ENCODE measurements at places on chromosomes 1 and 21.

DNA sequence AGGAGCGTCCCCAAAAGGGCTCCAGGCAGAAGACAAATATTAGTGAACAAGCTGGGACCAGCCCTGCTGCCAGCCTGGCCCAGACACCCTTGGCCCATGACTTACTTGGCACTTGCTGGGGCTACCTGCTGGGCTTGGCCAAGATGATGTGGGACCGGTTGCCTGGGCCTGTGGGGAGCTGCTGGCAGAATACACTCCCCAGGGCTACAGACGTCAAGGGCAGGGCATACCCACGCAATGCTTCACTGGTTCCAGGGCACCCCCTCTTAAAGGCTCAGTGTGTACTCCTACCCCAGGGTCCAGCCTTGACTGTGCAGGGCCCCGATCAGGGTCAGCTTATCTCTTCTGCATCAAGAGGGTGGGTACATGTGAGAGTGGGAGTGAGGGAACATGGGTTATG, 106.5 kb upstream of the SLC2A1 start:
- DNase-seq: no peak

DNA sequence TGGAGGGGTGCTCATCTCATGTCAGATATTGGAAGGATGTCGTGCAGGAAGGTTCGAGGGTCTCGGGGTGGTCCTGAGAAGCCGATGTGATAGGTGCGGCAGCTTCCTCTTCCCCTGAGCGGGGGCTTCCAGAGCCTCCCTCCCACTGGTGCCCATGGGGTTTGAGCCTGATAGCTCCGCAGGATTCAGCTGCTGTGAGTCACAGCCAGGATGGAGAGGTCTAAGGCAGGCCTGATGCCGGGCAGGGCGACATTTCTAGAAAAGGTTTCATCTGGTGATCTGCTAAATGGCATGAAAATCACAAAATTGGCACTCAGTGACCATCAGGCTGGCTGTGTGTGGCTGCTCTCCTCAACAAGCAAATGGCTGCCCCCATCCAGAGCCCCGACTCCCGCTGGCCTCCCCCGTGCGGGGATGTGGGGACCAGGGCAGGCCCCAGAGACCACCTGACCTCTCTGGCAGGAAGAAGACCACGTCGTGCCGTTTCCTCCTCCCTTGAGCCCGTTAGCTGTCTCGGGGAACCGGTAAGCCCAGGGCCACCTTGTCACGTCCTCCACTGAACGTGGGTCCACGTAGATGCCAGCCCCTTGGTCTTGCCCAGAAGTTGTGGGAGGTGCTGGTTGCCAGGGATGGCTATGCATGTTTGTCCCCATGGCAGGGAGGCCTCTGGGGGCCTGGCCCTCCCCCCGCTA, 66.1 kb downstream of the SKI start:
- no peak for DNase-seq

GRCh38 chr1:47992720-47993415, 4.3 kb downstream of the TRABD2B start:
- DNase-seq: peak; percentile 60

DNA sequence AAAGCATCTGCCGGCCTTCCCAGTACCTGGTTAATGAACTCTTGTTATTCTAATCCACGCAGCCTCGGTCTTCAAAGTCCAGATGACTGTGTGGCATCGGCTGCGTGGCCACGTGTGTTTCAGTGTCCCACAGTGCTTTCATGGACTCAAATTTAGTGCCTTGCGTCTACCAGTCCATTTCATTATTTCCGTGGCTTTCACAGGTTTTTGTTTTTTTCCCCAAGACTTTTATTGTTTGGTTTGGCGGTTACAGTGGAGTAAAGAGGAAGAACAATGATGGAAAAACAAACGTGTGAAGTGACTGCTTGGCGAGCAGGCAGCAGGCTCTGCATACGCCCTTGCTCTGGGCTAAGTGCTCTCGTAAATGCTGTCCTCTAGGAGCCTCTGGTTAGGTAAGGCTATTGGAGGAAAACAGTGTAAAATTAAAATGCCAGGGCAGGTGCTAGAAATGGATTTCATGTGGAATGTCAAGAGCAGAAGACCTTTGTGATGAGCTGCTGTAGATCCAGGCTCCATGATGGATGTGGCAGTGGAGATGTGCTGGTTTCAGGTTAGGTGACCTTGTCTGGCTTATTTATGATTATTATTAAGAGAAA, 536.3 kb downstream of the KIF26B start:
- DNase-seq: no peak

DNA sequence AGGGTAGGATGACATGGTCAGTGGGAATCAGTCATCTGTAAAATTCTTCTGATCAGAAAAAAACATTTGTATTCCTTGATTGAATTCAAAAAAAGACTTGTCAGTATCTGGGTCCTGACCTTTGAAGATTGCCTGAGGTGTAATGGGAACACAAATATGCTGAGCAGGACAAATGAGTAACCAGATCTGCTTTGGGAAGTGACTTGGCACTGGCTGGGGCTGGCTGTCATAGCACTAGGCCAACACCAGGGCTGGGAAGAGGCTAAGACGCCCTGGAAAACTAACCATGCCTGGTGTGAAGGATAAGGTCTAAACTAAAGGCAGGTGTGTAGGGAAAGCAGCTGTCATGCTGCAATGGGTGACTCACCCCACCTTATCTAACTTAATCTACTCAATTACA, 452.9 kb upstream of the BEND5 start:
- DNase-seq: no peak

DNA sequence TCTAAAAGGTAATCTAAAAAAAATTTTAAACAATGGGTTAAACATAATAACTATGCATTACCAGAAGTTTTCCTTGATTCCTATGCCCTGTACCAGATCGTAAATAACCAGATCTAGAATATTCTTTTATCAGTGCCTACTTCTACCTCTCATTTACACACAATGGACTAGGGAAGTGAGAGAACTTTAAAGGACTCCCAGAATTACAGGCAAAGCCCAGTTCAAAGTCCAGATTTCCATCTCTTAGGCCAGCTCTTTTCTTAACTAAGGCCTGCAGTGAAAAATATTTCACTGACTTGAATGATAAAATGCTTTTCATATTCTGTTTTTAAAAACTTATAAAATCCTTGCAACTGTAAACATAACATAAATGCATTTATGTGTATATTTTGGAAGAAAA, 32.6 kb downstream of the ESRRG start:
- DNase-seq: no peak

GRCh38 chr1:66395202-66396061, 138.5 kb upstream of the SGIP1 start:
- no peak for DNase-seq

- peak; percentile 74 for DNase-seq
Measured at GRCh38 chr1:54114955-54115354, 37.8 kb downstream of the CDCP2 start.

DNA sequence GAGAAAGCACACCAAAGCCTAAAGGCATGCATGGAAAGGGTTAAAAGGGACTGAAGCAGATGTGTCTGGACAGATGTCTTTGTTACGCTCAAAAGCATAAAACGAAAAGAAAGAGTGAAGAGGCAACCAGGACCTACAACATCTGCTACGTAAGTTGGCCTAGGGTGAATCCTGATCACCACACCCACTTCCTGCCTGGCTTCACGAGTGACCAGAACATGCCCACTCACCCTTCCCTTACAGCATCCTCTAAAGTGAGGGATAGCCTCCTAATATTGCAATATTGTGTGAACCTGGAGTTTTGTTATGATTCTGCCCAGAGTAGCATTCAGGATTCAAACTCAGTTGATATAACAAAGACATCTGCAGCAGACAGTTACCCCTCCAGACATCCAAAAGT, 10.6 kb upstream of the OLIG2 start:
- DNase-seq: no peak

- DNase-seq: no peak
Measured at GRCh38 chr1:76402128-76402527, 327.6 kb downstream of the ST6GALNAC3 start.

- peak; percentile 44 for DNase-seq
Measured at GRCh38 chr1:201112173-201112731, at the start of gene CACNA1S. TSS of gene CACNA1S (minus strand) at chr1:201112426. CDS start at chr1:201112339, 87 bp downstream.

- no peak for DNase-seq
Measured at GRCh38 chr1:162139211-162139610, 69.7 kb downstream of the NOS1AP start.

- DNase-seq: no peak
Measured at GRCh38 chr1:169117599-169117998, 11.1 kb downstream of the ATP1B1 start.

- no peak for DNase-seq
Measured at GRCh38 chr1:197399755-197400521, 131.9 kb downstream of the CRB1 start.

DNA sequence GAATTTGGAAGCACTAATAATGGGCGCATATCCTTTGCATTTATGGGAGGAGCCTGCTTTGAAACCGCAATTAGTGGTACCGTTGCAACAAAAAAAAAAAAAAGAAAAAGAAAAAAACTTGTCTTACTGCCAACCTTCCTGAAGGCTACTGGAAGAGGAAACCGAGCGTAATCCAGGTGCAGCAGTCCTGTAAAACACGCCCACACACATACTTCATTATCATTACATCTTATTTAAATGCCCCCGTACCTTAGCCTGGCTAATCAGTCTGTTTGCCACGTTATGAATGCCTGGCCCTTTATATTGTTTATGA, 686 bp upstream of the ZNF281 start:
- DNase-seq: peak; percentile 23

DNA sequence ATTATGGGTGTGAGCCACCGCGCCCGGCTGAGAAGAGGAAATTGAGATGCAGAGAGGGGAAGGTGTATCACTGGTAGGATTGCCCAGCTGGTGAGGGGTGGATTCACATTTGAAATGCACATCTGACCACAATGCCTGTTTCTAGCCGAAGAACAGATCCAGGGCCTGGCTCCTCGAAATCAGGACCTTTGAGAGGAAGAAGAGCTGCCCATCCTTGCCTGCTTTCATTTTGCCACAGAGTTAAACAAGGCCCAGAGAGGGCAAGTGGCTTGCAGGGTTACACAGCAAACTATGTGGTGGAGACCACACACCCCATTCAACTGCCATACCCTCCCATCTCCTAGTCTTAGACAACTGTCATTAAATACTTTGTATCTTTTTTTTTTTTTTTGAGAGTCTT, 32.9 kb upstream of the TMEM61 start:
- no peak for DNase-seq

GRCh38 chr1:5962265-5963105, 29.7 kb downstream of the NPHP4 start:
- no peak for DNase-seq

DNA sequence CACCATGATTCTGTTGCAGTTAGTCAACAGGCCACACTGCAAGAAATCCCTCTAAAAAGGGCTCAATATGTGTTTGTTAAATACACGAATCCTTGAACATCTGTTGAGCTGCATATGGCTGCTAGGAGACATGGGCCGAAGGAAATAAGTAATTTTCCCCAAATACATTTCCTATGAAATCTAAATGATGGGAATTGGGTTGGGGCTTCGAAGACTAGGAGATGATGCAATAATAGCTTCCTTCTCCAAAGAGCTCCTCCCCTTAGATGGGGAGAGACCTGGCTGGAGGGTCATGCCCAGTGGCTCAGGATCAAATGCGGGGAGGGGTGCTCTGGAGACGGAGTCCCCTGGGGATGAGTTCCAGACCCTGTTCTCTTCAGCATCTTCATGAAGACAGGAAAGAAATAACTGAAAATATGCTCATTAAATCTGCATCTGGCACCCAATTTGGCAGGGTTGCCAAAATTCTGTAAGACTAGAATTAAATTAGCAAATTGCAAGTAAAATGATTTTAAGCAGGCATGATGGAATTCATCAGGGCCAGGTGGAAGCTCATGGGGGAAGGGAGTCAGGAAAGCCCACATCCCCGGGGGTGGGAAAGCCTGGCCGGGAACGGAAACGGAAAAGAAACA, 165.0 kb upstream of the EDN2 start:
- DNase-seq: no peak

DNA sequence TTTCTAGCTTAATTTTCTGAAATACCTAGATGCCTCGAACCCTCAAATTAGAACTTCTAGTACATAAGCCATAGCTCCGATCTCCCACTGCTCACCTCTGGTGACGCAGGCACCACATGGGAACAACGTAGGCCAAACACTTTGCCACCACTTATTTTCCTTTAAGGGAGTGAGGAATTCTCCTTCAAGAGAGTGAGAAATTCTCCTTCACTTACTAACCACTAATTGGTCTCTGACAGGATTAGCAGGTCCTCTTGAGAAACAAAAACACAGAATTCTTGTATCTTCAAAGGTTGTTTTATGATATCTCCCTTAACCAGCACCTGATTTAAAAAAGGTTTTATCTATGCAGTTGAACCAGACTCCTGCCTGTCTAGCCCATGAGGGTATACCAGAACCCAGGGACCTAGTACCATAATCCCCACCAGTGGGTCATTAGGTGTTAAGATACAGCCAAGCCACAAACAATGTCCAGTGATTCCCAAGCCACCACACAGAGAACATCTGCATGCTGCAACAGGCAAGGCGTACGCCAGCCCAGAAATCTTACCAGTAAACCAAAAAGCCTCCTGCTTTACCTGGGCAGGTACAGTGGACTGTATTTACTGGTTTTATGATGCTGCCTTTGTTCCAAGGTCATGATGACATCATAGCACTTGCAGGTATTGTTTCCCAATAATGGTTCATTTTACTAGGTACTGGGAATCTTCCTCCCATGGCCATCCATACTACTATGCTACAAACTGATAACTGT, 20.3 kb upstream of the CXADR start:
- DNase-seq: no peak

GRCh38 chr1:206803221-206803730, 31.0 kb upstream of the IL10 start:
- DNase-seq: no peak

- DNase-seq: peak; percentile 12
Measured at GRCh38 chr21:45763074-45763473, 119.5 kb downstream of the PCBP3 start.

DNA sequence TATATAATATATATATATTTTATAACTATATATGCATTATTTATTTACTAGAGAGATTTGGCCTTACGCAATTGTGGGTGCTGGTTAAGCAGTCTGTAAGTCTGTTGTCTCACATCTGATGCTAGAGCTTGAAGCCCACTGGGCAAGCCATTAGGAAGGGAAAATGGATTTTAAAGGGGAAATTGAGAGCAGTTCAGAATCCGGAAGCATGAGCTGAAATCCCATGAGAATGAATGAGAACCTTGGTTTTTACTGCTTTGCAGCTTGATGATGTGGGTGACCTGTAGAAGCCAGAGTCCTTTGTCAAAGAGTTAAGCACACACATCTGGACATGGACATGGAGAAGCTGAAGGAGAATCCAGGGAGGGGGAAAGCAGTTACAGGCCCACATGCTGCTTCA, 220.8 kb upstream of the DAB1 start:
- no peak for DNase-seq

GRCh38 chr1:224490549-224491537, 56.2 kb upstream of the WDR26 start:
- DNase-seq: no peak

GRCh38 chr21:41438425-41439113, 12.5 kb downstream of the MX1 start:
- DNase-seq: no peak

- no peak for DNase-seq
Measured at GRCh38 chr1:115882913-115883902, 42.3 kb upstream of the NHLH2 start.

DNA sequence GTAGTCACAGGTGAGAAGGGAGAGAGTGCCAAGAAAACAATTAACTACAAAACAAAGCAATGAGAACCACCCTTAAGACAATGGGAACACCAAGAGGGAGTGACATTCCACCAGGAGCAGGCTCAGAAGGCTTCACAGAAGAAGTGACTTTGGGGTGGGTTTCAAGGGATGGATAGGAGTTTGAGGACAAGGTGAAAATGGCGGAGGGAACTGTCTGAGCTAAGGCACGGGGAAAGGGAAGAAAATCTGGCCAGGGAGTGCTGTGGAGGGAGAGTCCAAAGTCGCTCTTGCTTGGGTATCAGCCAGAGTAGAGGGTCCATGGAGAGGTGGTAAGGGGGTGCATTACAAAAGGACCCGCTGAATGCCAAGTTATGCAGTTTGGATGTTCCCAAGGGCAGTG, 87.3 kb downstream of the CAMK2N1 start:
- DNase-seq: no peak
